ENCODE measurements at places on chromosomes 5 and 9.

- no peak for DNase-seq
Observed at GRCh38 chr5:126414874-126415502, 8.2 kb upstream of the GRAMD2B start.

DNA sequence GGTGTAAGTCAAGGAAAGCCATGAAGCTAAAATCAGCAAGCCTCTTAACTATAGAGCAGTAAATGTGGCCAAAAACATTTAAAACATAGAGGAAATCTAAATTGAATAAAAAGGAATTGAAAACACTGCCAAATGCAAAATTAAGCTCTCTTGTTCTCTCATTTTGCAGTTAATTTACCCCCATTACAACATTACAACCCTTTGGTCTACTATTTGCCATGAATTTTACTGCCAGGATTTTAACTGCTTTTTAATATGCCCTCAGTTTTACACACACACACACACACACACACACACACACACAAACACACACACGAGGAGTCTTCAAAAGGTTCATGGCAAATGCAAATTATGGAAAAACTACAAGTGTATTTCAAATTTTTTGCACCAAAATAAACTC lies 91.4 kb upstream of the ACO1 start:
- DNase-seq, result no peak

- DNase-seq, result no peak
Observed at GRCh38 chr9:137694962-137695875, 76.4 kb downstream of the EHMT1 start.

DNA sequence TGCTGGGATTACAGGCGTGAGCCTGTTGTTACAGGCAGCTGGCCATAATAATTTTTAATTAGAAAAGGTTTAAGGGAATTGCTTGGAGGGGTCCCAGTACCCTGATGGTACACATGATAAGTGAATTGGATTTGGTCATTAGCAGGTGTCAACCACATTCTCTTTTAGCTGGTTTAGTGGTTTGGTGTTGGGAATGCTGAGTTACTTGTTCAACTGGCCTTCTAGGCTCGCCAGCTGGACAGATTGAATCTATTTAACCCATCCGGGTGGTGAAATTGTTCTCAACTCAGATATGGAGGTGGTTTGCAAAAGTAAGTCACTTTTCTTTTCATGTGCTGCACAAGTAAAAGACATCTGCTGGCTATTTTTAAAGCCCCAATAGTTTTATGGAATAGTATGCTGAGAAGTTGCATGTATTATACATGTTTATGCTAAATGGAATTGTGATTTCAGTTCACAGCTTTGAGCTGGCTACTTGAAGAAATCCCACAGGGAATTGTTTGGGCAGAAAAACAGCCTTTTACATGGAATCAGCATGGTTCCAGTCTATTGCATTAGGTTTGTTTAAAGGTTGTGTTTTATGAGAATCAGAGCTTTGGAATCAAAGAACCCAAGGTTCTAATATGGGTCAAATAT lies 149.8 kb upstream of the SLC28A3 start:
- no peak for DNase-seq

DNA sequence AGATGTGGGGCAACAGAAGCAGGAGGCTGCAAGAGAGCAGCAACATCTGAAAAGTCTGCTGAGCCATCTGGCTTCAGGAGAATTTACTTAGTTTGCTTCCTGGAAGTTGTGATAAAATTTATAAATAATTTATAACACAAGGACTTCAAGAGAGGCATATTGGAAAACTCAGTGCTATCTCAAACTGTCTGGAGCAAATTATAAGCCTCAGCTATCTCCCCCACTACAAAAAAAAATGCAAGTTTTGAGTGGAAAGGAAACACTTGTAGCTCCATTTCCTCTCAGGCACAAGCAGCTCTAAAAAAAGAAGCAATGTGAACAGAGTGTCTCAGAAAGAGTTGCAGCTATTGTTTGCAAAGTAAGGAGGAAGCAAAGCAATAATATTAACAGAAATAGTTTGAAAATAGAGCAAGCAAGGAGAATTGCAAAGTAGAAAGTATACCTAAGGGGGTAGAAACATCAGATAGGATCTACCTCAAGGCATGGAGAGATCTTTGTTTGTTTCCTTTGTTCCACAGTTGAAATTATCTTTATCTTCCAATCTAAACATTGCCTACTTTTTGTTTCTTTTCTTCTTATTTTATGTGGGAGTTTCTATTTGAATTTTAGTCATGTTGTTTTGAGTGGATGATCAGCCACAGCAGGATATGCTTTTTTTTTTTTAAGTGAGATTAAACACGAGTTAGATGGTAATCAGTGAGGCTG lies 55.9 kb upstream of the IL6ST start:
- peak; percentile 72 for DNase-seq

- DNase-seq, result no peak
Observed at GRCh38 chr9:71725590-71726338, 42.5 kb downstream of the CEMIP2 start.

GRCh38 chr9:8845376-8845775 lies 1045.8 kb upstream of the DMAC1 start:
- DNase-seq, result no peak

DNA sequence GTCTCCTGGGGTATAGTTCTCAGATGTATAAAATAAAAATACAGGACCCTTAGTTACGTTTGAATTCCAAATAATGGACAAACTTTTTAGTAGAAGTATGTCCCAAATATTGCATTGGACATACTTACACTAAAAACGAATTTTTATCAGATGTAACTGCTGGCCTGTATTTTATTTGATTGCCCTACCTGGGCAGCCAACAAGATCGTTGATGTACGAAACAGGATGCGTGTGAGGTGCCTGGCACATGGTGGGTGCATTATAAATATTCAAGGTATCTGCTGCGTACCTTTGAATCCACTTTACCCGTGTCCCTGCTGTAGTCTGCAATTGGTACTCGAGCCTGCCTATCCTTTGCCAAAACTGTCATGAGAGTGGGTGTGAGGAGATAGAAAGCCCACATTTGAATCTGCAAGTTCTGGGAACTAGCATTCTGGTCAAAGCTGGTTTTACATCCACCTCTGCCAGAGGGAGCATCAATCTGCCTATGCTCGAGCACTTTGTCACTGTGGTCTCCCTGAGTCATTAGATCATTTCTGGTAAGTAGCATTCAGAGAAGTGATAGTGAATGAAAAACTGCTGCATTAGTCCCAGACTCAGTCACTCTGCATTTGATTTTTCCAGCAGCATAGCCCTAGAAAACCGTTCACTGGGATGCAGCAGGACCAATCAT lies 133.7 kb upstream of the IQGAP2 start:
- DNase-seq, result no peak

- peak; percentile 40 for DNase-seq
Observed at GRCh38 chr9:15606643-15607472, 54.0 kb downstream of the CCDC171 start.

DNA sequence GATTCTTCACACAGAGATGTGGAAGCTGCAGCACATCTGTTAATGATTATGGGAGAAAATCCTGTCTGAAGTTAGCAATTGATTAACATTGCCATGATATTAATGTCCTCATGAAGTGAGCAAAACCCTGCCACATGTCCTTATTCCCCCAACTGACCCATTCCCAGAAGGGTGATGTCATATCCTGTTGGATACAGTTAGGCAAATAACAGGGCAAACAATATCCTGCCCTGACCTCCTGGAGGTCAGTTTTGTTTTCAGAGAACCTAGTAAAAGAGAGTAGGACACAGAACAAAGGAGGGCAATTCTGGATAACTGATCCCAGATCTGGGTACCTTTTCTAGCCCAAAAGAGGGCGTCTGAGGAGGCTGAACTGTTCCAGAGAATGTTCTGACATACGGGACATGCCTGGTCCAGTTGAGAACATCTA lies 11.0 kb downstream of the ABLIM3 start:
- no peak for DNase-seq

DNA sequence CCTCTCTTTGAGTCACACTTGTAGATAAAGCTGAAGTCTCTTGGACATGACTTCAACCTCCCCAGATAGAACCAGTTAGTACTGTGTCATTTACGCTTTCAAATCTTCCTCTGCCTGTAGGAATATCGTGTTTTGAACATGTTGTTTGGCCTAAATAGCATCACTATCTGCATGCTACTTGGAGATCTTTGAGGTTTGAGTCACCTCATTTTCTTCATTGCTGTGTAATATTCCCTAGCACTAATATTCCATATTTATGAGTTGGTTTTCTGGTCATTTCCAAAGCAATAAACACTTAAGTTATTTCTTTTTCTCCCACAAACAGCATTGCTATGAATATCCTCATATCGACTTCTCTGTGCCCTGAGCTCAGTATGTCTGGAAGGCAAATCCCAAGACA lies 100.3 kb downstream of the ROR2 start:
- no peak for DNase-seq

GRCh38 chr5:139660105-139660922 lies 12.2 kb downstream of the CXXC5 start:
- DNase-seq, result no peak

GRCh38 chr9:112913326-112913725 lies 22.6 kb upstream of the SLC46A2 start:
- no peak for DNase-seq

DNA sequence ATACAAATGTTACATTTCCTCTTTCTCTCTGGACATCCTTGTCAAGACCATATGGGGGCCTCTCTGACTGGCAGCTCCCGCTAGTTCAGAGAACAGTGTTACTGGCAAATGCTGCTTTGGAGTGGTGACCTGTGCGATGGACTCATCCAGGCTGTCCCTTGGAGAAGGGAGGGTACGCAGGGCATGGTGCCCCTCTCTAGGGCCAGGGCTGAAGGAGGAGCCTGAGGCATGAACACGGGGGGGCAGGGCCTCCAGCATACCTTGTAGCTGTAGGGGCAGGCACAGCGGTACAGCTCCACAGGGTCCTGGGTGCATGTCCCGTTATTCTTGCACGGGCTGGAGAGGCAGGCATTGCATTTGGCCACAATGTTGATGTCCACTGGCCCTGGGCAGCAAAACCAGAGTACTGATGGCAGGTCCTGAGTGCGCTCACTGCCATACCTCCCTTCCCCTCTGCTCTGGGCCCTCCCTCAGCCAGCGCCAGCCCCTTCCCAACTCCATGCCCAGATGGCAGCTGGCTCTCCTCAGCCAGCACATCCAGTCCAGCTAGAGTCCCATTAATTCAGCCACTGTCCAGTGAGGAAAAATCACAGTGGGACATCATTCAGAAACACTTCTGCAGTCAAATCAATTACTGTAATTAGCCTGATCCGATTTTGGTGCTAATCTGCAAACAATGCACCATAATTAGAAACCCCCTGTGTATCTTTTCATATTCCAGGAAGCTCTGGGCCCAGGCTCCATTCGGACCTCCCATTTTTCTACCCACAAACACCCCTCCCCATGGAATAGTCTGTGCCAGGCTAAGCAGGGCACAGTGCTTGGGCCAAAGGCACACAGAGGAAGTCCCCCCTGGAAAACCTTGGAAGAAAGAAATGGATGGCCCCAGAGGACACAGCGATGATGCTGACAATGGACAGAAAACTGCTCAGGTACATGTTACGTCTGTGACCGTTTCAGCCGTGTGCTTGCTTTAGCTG lies 128.8 kb upstream of the PANK3 start:
- no peak for DNase-seq

DNA sequence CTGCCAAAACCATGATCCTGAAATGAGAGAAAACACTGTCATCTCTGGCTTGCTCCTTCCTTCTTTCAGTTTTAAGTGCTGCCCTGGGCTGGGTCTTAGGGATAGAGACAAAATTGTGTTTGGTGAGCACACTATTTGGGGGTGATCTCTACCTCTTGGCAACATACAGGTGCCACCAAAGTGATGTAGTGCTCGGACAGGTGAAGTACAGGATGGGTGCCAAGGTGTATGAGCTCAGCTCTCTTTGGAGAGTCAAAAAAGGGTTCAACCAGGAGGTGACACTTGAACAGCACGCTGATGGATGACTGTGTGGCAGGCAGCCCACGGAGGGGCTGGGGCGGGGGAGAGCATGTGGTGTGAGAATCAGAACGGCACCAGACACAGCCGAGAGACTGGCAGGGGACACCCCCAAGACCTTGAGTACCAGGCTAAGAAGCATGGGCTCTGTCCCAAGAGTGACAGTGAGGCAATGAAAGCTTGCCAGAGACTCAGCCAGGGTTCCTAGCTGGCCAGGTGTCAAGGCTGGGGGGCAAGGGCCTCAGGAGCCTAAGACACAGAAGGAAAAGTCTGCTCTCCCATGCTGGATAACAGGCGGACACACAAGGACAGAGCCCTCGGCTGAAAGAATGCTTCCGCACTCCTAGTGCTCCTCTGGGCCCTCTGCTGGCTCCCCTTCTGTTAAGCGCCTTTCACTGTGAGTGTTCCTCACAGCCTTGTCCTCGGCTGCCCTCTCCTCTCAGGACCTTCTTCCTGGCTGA lies 2.5 kb downstream of the NHP2 start:
- no peak for DNase-seq

GRCh38 chr5:157485340-157485739 lies 25.3 kb downstream of the NIPAL4 start:
- DNase-seq, result no peak

GRCh38 chr5:57482671-57483106 lies at the start of gene ACTBL2:
ACTBL2 (minus strand) TSS chr5:57482811; CDS start chr5:57482707, 104 bp downstream.
- DNase-seq, result no peak

- no peak for DNase-seq
Observed at GRCh38 chr5:134410822-134411221, 859 bp downstream of the CDKN2AIPNL start.

- DNase-seq, result no peak
Observed at GRCh38 chr5:135456238-135457099, 4.3 kb upstream of the TIFAB start.
